ENCODE measurements at places on chromosomes 5 and 9.

- DNase-seq: no peak
These were observed 31.9 kb upstream of the TARS1 start for GRCh38 chr5:33408816-33409215.

DNA sequence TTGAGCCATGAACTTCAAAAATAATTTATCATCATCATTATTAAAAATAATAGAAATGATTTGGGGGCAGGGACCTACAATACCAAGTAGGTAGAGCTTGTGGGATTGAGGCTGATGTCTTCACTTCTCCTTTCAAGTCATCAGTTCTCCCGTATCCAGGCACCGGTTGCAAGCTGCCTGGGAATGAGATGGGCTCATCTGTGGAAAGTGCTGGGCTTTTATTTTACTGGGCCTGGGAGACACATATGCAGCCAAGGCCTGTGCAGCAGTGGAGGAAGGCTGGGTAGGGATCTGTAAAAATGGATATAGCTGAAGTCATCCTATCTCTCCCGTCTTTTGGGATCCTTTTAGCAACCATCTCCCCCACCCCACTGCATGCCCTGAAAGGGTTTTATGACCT is 284.1 kb upstream of the CLINT1 start:
- no peak for DNase-seq

DNA sequence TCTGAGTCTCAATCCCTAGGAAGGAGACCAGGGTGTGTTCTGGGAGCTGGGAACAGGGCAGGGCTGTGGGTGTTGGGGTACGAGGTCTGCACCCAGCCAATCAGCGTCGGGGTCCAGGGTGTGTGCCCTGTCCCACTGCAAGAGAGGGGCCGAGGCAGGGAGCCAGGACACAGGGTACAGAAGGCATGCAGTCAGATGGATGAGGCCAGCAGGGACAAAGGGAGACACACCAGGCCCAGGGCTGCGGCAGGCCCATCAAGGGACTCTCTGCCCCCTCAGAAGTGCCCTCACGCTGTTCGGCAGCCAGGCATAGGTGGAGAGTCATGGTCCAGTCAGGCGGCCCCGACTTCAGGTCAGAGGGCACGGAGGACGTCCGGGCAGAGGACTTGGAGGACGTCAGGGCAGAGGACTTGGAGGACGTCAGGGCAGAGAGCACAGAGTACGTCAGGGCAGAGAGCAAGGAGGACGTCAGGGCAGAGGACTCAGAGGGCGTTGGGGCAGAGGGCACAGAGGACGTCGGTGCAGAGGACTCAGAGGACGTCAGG is 28.8 kb upstream of the ADAMTS2 start:
- DNase-seq: no peak

DNA sequence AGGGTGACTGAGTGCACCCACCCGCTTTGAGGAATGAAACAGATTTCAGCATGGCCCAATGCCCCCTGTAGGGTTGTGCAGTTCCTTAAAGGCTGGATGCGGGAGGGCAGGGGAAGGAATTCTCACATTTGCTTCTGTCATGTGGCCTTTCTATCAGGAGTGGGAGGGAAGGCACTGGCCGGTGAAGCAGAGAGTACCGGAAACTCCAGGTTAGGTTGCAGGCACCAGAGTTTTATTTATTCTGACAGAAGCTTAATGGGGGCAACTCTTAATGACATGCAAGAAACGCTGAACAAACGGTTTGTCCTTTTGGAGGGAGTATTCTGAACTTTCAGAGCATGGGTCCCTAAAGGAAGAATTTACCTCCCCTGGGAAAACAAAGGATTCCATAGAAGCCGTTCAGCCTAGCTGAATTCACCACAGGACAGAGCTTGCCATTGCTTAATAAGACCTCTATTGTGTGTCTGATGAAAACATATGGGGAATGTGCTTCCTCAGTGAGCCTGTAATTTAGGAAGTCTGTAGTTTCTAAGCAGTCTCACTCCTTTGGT is 44.1 kb upstream of the EQTN start:
- DNase-seq: no peak

All from HEK293T (cell line).